ENCODE measurements at places on chromosomes 12 and 14. TPM values are rescaled to one million over a fixed set of nuclear protein-coding genes. Genes with fewer than 3 reads are reported as not detected.

Gene GNB3
- total RNA-seq = 1.4 TPM

Gene LRRC43
- 2.9 TPM for total RNA-seq

Gene KERA
- not detected for total RNA-seq

DNA sequence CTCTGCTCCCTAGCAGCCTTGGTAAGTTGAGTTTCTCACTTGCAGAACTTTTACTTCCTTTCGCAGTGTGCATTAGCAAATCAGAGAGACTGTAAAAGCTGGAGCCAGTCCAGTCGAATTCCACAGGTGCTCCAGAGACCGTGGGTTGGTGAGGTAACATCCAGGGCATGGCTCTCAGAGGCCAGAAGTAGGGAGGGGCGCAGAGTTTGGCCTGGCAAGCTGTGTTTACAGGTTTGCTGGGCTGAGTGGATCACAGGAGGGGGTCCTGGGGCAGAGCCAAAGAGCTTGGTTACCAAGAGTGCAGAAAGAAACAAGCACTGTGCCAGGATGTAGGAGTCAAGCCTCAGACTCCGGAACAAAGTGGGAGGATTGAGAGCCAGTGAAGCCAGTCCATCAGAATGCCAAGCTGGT is 10.2 kb upstream of the BHLHE41 start:
- no peak for DNase-seq

DNA sequence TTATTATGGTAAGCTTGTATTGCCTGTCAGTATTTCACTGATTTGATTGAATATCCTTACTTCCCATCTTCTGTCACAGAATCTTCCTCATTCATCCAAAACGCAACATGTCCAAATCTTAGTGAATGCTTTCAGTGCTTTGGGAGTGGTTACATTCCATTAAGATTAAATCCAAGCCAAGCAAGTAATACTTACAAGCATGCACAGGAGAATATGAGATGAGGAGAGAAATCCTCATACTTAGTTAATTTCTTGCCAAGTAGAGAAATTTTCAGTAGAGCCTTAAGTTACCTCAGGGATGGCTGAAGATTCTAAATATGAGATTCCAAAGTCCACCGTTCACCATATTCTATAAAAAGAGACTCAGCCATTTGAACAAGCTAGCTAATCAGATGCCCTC is 316.0 kb downstream of the RAD51B start:
- peak; percentile 58 for DNase-seq

- peak; percentile 47 for DNase-seq
Measured at GRCh38 chr14:52051871-52052270, 17.0 kb downstream of the NID2 start.

GRCh38 chr14:94042433-94043091 is 16.4 kb downstream of the OTUB2 start:
- no peak for DNase-seq

Data from osteoblast (primary cell).